ENCODE measurements at places on chromosomes 4 and X.

- DNase-seq = no peak
These were observed 9.0 kb downstream of the CTBP1 start for GRCh38 chr4:1239950-1240307.

DNA sequence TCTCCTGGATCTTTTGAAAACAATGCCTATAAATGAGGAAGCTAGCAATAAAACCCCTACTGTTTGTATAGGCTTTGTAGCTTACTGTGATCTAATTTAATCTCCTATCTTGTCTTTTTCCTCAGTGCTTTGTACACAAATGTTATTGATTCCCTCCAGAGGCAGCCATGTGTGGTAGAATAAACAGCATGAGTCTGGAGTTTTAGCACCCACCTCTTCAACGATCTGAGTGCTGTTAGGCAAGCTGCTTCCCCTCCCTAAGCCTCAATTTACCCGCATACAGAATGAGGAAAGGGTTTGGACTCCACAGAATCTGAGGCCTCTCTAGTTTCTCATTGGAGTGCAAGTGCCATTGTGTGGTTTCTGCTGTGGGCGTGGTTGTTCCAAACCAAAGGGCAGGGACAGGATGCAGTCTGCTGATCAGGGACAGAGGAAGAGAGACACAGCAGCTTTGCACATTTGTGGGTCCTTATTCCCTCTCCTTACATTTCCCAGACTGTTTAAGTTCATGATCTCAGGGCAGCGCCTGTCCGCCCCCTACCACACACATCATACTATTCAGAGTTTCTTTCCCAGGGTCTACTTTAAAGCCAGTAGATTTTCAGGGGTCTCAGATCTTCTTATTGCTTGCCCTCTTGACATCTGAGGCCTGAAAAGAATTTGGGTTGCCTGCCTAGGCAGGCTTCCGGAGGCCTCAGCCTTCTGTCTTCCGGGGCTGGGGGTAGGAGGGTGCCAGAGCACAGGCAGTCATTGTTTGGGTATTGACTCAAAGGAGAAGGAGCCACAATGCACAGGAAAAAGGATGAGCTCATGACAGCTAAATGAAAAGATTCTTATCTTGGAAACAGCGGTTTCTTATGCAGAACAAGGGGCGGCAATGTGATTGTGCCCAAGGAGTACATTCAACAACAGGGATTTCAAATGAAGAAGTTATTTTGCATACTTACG lies 114.9 kb upstream of the TEX13D start:
- DNase-seq = no peak

- no peak for DNase-seq
These were observed 2.2 kb downstream of the SLIT2 start for GRCh38 chr4:20253735-20254409.

DNA sequence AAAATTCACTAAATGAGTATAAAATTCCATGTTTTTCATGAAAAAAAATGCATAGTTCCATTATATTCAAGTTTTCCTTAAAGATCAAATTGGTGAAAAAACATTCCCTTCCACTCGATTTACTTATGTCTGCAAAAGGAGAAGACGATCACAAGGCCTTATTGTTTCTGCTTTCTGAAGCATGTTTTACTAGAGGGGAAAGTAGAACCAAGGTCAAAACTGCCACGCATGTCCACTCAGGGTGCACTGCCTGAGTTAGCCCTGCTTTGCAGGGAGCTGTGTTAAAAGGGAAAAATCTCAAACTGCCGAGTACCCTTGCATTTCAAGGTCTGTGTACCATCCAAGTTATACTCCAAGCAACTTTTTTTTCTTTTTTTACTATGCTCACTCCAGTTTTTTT lies 57.2 kb downstream of the TRAPPC11 start:
- DNase-seq = no peak

DNA sequence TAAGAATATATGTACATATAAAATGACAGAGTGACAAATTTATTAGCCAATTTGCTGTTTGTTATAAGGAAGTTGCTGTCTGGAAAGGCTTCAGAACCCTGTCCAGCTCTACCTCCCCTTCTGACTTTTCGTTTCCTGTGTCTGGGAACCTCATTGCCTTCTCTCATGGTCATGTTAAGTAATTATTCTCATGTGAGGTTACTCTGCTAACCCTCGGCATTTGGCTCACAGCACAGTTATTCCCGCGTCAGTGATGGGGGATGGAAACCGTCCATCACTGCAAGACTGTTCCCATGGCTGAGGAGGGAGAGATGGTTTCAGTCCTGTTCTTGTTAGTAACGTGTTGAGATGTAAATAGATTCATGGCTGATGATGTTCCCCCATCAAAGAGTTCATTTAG lies 11.9 kb downstream of the EDNRA start:
- no peak for DNase-seq

- no peak for DNase-seq
These were observed 24.5 kb downstream of the DHX15 start for GRCh38 chr4:24559889-24560288.

DNA sequence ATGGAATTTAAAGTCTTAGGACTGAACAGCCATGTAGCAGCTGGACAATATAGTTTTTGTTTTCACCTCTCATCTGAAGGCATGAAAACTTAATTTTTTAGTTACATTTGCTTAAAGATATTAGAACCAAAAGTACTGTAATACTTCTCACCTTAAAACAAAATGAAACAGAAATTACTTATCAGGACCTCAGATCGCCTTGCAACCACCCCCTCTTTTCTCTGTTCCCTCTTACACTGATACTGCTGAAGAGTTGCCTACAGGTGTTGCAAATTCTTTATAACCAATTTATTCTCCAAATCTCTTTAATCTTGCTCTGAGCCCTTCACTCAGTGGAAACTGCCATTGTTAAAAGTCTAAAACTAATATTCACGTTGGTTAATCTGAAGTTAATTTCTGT lies 145.0 kb downstream of the SPCS3 start:
- DNase-seq = no peak

- DNase-seq = no peak
These were observed 3.8 kb downstream of the APLN start for GRCh38 chrX:129650821-129651510.

DNA sequence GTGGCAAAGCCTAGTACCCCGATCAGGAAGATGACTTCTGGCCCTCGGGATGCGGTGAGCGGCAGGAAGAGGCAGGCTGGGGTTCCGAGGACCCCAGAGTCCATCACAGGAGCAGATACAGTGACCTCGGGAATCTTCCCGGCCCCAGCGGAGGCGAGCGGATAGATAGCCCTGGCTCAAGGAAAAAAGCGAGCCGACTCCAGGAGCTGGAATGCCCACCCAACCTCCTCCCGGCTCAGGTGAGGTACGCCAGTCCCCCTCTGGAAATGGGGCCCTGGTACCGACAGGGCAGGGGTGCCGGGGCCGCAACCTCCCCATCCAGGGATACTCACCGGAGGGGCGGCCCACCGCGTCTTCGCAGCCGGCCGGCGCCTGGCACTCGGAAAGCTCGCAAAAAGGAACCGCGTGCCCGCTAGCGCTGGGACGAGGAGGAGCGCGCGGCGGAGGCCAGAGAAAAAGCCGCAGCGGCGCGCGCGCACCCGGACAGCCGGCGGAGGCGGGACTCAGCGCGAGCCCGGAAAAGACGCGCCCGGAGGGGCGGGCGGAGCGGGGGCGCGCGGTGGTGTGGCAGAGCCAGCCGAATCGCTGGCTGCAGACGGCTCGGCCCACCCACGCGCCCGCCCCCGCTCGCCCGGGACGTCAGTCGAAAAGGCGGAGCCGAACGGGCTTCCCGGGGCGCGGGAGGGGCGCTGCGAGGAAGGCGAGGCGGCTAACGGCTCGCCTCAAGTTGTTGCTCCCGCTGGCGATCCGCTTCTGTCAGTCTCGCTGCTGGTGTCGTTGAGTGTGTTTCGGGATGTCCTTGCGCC lies at the start of gene ACSL4:
TSS of gene ACSL4 (minus strand) at position 451 of the 806 bp plus-strand sequence. CDS start 49,894 bp downstream, outside the sequence.
- peak; percentile 85 for DNase-seq

Measured in stimulated activated CD8-positive, alpha-beta memory T cell treated with anti-CD3 and anti-CD28 coated beads, Interleukin-4, amount 100 ng/mL, for 4 hours (primary cell).